Stimulated activated naive B cell treated with anti-CD40 and anti-IgM and Interleukin-4, amounts not matched to agents 10 μg/mL and 1 μg/mL and 100 μg/mL, for 72 hours (primary cell): ENCODE measurements at places on chromosomes 16 and 17.

DNA sequence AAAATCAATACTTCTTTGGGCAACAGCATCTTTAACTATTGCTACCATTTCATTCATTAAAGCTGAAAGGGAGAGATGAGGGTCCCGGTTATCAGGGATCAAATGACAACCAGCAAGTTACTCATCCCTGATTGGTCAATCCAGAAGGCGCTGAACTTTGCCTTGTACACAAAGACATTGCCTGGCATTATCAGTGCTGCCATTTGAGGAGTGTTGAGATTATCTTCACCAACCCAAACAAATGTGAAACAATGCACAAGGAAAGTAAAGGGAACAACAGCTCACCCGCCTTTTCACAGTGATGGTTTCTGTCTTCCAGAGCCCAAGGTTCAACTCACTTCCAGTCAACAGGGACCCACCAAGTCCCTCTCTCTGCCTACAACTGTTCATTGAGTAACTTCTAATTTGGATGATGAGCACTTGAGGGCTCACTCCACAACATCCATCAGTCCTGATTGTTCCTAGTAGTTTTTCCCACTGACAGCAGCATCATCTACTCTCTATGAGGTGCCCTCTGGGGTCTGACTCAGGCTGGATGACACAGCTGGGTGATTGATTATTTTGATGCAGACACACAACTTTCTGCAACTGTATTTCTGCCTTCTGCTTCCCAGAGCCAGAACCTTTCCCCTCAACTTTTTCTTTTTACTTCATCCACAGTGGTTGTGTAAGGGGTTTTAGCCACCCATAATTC lies 32.0 kb downstream of the LYRM9 start:
- H3K27me3 ChIP-seq: peaks cover 9% of the 10 kb centered on the region
- H3K27ac ChIP-seq: no peak overlapping the region
- DNase-seq: no peak

GRCh38 chr16:88785106-88785924 lies at the start of gene PIEZO1:
Gene PIEZO1 (minus strand): TSS chr16:88785220. CDS start chr16:88784964, 256 bp downstream.
- peak within 1 kb of the TSS; percentile 86 for H3K4me3 ChIP-seq
- peak; percentile 62 for DNase-seq
- H3K27me3 ChIP-seq: no peaks in the 10 kb centered on the region

DNA sequence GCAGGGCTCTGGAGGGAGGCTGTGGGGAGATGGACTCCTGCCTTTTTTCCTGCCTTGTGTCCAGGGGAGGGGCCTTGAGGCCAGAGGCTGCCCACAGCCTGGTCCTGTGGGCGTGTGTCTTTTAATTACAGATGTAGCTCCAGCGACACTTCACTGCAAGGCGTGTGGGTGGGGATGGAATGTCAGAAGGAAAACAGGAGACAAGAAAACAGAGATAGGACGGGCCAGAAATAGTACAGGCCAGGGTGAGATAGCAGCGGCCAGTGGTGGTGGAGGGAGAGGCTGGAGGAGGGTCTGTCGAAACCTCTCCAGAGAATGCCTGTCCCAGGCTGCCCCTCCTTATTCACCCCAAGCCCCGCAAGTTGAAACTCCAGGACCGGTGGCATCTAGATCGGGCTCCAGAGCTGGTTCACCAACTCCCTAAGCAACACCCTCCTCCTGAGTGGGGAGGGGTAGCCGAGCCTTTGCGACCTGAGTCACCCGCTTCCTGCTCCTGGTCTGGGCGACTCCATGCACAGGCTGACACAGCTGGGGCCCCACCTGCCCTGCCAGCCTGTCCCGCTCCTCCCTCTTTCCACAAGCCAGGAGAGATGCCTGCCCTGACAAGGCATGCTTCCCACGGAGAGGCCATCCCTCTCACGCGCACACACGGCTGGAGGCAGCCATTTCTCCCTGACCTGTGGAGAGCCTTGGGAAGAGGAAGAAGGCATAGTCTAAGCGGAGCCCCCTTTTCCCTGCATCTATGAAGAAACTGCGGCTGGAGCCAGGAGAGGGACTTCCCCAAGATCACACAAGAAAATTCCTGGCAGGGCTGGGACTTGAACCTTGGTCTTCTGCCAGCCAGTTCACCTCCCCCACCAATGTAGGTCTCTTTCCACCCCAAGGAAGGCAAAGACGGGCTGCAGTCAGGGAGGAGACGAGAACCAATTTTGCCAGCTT lies 6.6 kb upstream of the JUP start:
- DNase-seq: no peak
- no peaks in the 10 kb centered on the region for H3K36me3 ChIP-seq
- H3K4me3 ChIP-seq: no peak overlapping the region
- H3K27me3 ChIP-seq: no peaks in the 10 kb centered on the region
- H3K4me1 ChIP-seq: no peaks in the 10 kb centered on the region

- peaks cover 82% of the 10 kb centered on the region for H3K36me3 ChIP-seq
- H3K4me1 ChIP-seq: peaks cover 76% of the 10 kb centered on the region
- no peak overlapping the region for H3K4me3 ChIP-seq
These were observed 14.4 kb downstream of the RIPOR1 start for GRCh38 chr16:67543036-67543435.

GRCh38 chr16:22624038-22624799 lies 113.5 kb downstream of the NPIPB5 start:
- no peaks in the 10 kb centered on the region for H3K4me1 ChIP-seq
- no peak for DNase-seq
- no peaks in the 10 kb centered on the region for H3K27me3 ChIP-seq
- H3K36me3 ChIP-seq: no peaks in the 10 kb centered on the region
- no peak overlapping the region for H3K4me3 ChIP-seq

DNA sequence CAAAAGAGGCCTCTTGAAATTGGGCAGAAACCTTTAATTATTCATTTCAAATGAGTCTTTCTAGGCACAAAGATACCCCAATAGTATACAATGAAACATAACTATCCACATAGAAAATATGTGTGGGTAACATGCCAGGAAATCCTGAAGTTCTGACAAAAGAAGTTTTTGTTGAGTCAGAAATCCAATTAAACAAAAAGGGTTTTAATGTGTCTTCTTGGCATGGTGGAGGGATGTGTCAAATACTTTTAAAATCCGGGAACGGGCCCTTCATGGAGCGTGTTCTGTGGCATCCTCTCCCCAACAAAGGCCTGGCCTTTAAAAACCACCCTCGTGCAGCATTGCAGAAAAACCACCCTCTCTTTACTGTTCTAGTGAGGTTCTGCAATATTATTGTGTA lies 14.2 kb downstream of the CDRT4 start:
- H3K27me3 ChIP-seq: no peaks in the 10 kb centered on the region
- H3K4me1 ChIP-seq: no peaks in the 10 kb centered on the region
- H3K4me3 ChIP-seq: no peak overlapping the region
- H3K27ac ChIP-seq: no peak overlapping the region
- DNase-seq: no peak
- peaks cover 23% of the 10 kb centered on the region for H3K36me3 ChIP-seq

DNA sequence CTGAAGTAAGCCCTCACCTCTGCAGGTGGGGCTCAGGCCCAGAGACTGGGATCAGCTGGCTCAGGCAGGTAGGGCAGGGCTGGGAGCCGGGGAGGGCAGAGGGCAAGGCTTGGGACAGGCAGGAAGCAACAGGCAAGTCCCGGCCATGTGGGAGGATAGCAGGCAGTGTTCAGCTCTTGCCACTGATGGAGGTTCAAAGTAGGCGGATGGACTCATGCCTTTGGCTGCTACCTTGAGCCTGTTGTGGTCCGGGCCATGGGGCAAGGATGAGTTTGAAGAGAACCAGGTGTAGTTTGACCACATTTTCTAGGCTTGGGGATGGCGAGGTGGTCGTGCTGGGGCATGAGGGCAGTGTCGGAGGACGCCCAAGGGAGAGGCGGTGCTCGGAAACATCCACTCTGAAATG lies 2.7 kb downstream of the PRCD start:
- no peak overlapping the region for H3K4me3 ChIP-seq
- no peak for DNase-seq
- H3K36me3 ChIP-seq: peaks cover 7% of the 10 kb centered on the region
- peaks cover 43% of the 10 kb centered on the region for H3K27me3 ChIP-seq

GRCh38 chr16:2519711-2520080 lies 475 bp upstream of the AMDHD2 start:
- peaks cover 53% of the 10 kb centered on the region for H3K4me1 ChIP-seq
- DNase-seq: no peak
- H3K36me3 ChIP-seq: peaks cover 56% of the 10 kb centered on the region
- H3K27me3 ChIP-seq: no peaks in the 10 kb centered on the region
- peak overlapping the region; percentile 88 for H3K4me3 ChIP-seq

DNA sequence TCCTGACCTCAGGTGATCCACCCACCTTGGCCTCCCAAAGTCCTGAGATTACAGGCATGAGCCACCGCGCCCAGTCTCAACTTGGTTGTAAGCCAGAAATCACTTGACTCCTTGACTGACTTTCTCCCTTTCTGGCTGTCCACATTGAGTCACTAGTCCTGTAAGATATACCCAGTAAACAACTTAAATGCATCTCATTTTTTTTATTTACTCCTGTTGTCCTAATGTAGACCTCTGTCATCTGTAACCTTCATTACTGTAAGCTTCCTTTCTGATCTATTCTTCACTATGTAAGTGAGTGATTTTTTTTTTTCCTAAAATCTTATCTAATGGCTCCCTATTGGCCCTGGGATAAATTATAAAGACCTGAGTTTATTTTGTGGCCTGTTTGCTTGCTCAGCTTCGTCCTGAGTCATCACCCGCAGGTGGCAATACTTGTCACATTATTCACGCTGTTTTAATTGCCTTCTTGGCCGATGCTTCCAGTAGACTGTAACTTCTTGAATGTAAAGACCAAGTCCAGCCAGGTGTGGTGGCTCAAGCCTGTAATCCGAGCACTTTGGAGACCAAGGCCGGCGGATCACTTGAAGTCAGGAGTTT lies 41.0 kb downstream of the PAFAH1B1 start:
- no peak overlapping the region for H3K4me3 ChIP-seq
- no peaks in the 10 kb centered on the region for H3K27me3 ChIP-seq
- H3K4me1 ChIP-seq: peaks cover 57% of the 10 kb centered on the region
- H3K36me3 ChIP-seq: peaks cover 26% of the 10 kb centered on the region
- no peak for DNase-seq
- H3K27ac ChIP-seq: peak overlapping the region; percentile 22

DNA sequence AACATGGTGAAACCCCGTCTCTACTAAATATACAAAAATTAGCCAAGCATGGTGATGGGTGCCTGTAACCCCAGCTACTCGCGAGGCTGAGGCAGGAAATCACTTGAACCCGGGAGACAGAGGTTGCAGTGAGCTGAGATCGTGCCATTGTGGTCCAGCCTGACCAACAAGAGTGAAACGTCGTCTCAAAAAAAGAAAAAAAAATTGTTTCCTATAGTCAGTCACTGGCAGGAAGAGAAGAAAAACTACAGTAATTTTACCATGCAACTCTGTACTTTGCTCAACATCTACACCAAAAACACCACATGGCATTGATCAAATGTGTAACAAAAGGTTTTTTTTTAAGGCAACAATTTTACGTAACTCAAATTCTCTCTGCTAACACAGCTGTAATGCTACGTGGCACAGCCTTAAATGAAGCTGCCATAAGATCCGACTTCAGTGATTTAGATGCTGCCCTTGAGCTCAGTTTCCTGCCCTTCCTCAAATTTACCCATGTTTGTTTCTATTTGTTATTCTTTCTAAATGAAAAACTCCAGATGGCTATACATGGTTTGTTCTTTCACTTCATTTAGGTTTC lies 40.2 kb downstream of the CNOT1 start:
- peaks cover 50% of the 10 kb centered on the region for H3K36me3 ChIP-seq
- H3K4me1 ChIP-seq: no peaks in the 10 kb centered on the region
- no peak for DNase-seq
- no peaks in the 10 kb centered on the region for H3K27me3 ChIP-seq
- no peak overlapping the region for H3K4me3 ChIP-seq
